Kidney (tissue), 22 donors: ENCODE measurements at places on chromosomes 12 and 14.
A peak's percentile ranks its signal among the peaks of the same experiment; 100 is the strongest.

DNA sequence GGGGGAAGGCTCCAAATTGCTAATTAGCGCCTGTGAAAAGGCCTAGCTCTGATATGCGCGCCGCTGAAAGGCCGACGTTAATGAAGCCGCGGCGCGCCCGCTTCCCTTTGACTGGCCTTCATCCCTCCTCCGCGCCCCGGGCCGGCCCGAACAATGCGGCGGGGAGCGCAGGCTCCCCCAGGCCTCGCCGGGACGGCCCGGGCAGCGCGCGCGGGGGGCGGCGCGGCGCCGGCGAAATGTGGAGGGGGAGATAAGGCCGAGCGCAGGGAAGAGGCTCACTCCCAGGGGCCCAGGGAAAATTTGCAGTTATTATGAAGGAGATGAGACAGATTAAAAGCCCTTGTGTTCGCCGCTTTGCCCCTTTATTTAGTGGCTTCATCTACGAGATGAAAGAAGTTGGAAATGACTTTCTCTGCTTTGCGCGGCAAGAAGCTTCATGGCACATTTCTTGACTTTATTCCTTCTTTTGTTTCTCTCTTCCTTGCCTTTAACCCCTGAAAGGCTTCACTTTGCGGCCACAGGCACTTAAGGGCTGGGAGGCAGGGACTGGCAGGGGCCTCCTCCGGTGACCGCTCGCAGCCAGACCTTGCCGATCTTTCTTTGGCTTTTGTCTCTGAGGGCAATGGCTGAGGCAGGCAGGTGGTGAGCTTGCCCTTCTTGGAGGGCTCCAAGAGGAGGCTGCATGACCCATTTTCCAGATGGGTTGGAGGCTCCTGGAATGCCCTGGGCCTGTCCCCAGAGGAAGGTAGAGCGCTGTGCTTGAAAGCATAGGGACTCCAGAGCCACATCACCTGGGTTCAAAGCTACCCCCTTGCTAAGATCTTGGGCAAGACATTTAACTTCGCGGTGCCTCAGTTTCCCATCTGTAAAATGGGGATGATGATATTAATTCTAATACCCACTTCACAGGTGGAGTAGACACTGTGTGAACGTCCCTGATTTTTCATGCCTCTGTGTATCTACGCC lies 12.7 kb upstream of the GPATCH2L start:
- peak; percentile 16 for DNase-seq

DNA sequence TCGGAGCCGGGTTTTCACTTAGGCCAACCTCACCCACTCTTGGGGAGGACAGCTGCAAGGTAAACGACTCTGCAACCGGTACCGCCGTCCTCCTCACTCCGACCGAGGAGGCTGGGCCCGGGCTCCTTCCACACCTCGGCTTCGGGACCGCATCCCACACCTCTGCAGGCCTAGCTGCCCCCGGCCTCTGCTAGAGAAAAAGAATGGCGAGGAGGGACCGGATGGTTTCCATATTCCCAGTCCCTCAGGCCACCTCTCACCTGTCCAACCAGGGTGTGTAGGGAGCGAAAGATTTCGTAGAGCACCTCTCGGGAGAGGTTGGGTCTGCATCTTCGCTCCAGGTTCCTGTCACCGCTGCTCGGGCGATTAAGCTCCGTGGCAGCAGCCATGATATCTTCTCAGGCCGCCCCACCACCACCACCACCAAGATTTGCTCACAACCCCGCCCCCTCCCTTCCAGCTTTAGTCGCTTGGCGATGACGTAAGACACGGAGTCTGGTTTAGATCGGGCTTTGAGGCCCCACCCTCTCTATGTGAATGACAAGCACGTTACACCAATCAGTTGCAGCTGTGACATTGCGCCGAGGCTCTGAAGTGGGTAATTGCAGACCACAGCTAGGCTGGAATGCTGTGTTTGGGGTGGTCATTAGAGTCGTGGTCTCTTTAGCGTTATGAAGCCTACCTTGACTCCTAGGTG lies at the start of gene MBIP:
MBIP (minus strand) TSS at position 438 of the 697 bp plus-strand sequence; CDS start at position 389, 49 bp downstream.
- peak; percentile 99 for DNase-seq

- no peak for DNase-seq
Measured at GRCh38 chr14:50928002-50928635, 16.2 kb downstream of the PYGL start.

GRCh38 chr12:45336762-45337596 lies 121.1 kb downstream of the ANO6 start:
- DNase-seq, result no peak

- no peak for DNase-seq
Measured at GRCh38 chr14:21070083-21070609, at the start of gene ARHGEF40. Gene ARHGEF40 (plus strand): TSS chr14:21070304. CDS start chr14:21070397, 93 bp downstream.

GRCh38 chr12:52606581-52607218 lies 5.4 kb upstream of the KRT72 start:
- DNase-seq, result peak; percentile 2

DNA sequence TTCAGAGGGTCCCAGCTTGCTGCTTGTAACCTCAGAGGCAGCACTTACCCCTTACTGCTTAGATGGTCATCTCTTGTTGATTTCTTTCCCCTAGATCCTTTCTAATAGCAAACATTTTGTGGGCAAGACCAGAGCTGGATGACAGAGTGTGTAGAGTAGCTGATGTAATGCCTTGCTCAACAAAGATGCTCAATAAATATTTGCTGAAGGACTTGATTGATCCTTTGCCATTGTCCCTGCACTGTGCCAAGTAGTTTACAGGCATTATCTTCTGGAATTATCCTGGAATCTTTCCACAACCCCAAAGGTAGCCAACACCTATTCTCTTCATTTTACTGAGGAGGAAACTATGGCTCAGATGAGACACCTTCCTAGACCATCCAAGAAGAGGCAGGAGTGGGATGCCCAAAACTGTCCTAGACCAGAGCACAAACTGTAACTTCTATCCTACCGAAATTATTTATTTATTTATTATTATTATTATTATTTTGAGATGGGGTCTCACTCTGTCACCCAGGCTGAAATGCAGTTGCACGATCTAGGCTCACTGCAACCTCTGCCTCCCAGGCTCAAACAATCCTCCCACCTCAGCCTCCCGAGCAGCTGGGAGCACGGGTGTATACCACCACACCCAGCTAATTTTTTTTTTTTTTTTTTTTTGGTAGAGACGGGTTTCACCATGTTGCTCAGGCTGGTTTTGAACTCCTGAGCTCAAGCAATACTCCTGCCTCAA lies 1.4 kb downstream of the MMAB start:
- DNase-seq, result no peak

DNA sequence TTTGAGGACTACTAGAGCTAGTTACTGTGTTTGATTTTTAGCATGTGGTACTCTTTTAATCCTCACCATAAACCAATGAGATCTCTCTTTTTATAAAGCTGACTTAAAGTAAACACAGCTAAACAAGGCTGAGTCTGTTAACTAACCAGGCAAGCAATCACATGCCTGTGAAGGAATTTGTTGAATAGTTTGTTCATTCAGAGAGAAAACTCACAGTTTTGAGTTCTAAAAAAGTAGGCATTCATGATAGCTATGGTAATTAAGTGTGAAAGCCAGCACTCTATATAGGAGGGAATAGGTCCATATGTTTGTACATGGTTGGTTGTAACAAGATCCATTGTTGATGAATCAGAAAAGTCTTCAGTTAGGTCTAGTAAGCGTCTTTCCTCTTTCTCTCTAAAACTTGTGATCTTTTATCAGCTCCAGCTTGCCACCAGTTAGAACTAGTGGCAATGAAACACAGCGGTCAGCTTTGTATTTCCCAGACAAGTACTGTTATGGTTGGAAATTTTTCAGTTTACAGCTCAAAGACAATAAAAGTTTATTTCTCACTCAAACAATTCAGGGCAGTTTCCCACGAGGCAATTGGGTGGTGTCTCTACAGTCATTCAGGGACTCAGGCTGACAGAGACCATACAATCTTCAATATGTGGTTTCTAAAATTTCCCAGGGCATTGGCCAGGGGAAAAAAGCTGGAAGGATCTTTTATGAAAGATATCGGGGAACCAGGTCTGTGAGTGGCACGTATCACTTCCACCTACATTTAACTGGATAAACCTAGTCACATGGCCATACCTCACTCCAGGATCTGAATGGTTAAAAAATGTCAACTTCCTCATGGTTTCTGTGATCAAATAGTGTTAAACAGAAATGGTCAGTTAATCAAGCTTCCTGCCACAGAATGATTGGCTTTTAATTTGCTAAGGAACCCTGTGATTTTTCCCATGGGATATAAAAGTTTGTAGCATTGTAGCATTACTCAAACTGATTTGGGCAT lies 203.1 kb downstream of the KIF21A start:
- no peak for DNase-seq
